NCI-H1417 treated with DMSO at 0.1 percent for 48 hours (cell line): ENCODE measurements at places on chromosomes 4 and X.
A peak's percentile ranks its signal among the peaks of the same experiment; 100 is the strongest.

- DNase-seq: peak; percentile 34
These were observed 204.2 kb upstream of the GPRIN3 start for GRCh38 chr4:89511776-89512175.

DNA sequence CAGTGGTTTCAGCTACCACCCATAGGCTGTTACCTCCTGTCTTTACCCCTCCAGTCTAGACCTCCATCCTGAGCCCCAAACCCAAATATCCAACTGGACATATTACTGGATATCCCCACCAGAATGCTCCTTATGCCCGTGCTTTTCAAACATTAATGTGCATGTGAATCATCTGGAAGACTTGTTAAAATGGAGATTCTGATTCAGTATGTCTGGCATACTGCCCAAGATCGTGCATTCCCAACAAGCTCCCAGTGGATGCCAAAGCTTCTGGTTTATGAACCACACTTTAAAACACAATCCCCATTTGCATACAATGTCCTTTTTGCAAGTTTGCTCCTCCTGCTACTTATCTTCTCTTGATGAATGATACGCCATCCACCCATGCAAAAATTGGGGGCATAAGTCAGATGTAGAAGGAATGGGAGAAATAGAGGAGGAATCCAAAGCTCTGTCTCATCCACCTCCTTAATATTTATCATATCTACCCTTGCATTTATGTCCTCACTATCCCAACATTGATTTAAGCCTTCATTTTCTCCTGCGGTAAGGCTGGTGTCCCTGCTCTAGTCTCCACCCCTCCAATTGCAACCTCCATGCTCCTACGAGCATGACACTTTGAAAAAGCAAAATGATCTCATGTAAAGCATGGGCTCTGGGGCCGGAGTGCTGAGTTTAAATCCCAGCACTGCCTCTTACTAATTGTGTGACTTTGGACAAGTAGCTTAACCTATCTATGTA lies 7.4 kb upstream of the PGRMC1 start:
- no peak for DNase-seq

DNA sequence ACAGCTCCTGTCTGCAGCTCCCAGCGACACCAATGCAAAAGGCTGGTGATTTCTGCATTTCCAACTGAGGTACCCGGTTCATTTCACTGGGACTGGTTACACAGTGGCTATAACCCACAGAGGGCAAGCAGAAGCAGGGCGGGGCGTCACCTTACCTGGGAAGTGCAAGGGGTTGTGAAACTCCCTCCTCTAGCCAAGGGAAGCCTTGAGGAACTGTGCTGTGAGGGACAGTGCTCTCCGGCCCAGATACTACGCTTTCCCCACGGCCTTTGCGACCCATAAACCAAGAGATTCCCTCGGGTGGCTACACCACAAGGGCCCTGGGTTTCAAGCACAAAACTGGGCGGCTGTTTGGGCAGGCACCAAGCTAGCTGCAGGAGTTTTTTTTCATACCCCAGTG lies 218.9 kb downstream of the PPP3CA start:
- no peak for DNase-seq

DNA sequence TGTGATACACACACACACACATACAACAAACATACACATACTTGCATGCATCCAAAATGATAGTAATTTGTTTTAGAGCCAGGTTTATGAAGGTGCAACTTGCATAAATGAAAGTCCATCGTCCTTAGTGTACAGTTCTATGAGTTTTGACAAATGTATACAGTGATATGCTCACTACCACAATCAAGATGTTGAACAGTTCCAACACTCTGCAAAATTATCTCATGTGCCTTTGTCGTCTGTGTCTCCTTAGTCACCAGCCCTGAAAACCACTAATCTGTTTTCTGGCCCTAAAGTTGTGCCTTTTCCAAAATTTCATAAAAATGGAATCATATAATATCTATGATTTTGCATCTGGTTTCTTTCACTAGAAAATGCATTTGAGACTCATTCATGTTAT lies 67.8 kb upstream of the ANXA3 start:
- DNase-seq: no peak

DNA sequence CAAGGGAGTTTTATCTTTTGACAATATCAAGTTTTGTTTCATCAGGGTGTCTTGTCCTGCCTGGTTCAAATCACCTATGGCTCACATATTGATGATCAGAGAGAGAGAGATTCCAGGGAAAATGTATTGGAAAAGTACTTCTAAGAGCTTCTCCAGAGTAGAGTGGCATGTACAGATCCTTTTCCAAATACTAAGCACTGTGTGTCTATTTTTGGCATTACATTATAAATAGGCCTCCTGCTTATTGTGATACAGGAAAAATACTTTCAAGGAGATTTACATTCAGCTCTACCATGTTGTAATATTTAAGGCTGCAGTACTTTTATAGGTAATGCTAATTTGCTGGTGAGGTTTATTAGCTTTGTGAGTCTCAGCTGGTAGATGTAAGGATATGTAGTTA lies 100.8 kb downstream of the DCK start:
- DNase-seq: no peak

DNA sequence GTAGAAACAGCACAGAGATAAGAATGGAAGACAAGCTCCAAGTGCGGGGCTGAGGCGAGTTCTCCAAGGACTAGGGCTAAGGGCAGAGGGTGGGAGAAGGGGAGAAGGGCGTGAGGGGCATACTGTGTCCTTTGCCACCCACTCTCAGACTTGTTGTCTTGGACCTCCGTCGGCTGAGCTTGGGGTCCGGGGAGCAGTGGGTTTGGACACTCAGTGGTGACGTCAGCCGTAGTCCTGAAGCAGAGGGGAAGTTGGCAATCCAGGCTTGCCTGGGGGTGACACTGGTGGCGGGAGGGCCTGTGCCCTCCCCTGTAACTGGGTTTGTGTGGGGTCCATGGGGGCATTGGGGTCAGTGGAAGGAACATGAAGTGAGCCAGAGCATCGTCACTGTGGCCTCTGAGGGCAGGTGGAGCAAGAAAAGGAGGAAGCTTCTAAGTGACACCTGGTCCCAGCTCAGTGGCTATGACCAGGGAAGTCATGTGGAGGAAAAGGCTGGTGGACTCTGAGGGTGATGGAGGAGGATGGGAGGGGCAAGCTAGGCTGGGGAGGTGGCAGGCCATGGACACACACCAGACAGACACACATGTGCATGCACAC lies 17.6 kb downstream of the CD99 start:
- no peak for DNase-seq
